ENCODE measurements at places on chromosomes 16 and 17.

DNA sequence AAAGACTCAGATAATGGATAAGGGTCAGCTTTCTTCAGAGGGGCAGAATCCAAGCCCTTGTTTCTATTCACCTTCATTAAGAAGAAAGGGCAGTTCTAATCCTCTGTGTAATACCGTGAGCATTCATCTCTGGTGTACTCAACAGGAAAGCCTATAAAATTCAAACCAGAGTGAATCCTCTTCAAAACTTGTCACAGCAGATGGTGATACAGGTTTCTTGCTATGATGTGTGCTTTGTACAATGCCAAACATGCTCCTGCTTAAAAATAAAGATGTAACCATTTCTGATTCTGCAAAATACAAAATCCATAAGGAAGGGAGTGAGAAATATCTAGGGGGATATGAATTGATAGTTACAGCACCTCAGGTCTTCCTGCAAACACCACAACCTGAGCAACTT, 49.7 kb downstream of the CYTH1 start:
- DNase-seq, result no peak

DNA sequence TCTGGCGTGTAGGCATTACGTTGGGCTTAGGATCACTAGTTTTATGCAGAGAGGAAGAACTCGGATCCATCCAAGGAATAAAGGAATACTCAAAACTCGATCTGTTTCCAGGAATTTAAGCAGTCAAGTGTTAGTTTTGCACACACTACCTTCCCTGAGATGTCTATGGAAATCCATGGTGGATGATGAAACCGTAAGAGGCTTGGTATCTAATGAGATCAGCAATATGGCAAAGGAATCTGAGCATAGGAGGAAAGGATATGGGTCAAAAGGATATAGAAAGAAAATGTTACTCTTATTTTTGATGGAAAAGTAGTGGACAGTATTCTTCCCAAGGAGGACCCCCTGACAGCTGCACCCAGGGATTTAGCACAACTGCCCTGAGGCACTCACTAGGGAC, 59.6 kb downstream of the SMG6 start:
- no peak for DNase-seq

GRCh38 chr17:47942568-47942967, 1.2 kb downstream of the PNPO start:
- no peak for DNase-seq

- no peak for DNase-seq
These were observed 258.0 kb upstream of the MYOCD start for GRCh38 chr17:12407495-12408252.

DNA sequence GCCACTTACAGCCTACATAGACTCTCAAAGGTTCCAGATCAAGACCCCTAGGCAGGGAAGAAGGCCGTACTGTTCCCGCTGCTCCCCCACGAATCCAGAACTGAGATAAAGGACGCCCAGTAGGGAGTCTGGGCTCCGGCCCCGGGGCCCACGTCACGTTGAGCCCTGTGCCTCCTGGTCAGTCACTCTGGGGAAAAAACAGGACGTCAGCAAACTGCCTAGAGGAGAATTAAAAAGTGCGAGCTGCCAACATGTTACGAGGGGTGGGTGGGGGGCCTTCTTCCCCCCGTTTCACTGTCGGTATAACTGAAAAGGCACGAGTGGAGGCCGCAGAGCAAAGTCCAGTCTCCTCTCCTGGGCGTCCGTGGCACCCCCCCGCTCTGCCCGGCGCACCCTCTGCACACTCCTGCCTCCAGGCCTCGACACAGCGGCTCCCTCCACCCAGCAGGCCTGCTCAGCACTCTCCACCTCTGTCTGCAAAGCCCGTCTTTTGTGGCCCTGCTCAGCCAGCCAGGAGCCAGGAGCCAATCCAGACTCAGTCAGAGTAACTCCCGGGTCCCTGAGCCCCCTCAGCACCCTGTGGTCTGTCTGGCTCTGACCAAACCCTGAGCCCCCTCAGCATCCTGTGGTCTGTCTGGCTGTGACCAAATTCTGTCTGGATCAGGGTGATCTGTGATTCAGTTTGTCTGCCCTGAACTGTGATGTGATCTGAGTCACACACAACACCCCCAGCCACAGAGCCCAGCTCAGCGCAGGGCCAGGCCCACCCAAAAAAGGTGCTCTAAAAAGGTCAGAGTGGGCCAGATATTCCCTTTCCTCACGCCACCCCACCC, 6.2 kb downstream of the ITGAE start:
- no peak for DNase-seq

DNA sequence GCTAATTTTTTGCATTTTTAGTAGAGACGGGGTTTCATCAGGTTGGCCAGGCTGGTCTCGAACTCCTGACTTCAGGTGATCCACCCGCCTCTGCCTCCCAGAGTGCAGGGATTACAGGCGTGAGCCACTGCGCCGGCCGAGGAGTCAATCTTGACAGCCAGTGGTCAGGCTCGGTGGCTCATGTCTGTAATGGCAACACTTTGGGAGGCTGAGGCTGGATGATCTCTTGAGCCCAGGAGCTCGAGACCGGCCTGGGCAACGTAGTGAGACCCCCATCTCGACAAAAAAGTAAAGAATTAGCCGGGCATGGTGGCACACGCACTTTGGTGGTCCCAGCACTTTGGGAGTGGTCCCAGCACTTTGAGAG, 608 bp upstream of the PGS1 start:
- no peak for DNase-seq

DNA sequence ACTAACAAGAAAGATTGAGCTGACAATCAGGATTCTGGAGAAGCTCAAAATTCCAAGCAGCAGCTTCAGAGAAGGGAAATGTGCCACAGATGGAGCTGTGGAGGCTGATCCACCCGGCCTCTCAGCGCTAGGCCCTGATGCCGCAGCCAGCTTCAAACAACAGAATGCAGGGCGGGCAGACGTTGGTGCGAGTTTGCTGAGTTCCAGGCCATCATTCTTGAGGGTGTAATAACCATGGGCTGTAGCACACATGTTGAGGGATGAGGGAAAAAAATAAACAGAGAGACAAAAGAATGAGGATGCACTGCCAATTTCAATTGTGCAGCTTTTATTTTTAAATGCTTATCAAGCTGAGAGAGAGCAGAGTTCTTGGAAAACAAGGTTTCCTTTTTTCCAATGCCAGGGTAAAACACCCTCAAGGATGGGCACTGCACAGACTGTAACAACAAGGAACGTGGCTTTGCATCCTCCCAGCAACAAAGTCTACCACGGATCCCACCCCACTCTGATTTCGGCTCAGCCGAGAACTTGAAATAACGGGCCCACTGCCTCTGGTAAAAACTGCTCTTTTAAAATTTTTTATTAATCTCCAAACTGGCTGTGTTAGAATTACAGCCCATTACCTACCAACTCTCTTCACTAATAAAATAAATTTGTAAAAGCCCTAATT, 90.2 kb downstream of the SMG6 start:
- no peak for DNase-seq

- no peak for DNase-seq
These were observed 26.0 kb upstream of the DLX3 start for GRCh38 chr17:50020841-50021599.

DNA sequence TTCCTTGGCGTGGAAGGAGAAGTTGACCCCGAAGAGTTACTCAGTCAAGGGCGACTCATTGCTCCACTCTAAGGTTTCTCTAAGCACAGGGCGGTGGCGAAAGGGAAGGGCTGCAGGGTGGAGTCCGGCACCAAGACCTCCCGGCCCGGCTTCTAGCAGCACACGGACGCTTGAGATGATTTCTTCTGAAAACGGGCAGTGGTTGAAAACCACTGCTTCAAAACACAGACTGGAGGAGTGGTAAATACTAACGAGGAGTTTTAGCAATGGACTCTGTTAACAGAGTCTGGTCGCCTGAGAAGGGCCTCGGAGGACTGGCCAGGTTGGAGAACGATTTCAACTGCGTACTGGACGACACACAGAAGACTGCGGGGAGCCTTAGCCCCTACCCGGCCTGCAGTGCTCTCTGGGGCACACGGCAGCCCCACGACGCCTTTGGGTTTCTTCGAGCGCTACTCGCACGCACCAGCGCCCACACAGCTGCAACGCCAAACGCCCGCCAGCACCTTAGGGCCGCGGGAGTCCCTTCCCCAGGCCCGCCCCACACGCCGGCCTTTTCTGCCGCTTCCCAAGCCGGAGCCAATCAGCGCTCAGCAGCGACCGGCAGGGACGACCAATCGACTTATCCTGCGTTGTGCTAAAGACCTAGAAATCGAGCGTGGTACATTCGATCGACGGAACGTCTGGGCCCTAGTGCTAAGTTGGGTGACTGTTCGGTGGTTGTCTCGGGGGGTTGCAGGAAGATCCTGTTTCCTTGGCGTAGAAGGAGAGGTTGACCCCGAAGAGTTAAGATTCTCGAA, 14.4 kb upstream of the CA4 start:
- DNase-seq, result peak; percentile 47

DNA sequence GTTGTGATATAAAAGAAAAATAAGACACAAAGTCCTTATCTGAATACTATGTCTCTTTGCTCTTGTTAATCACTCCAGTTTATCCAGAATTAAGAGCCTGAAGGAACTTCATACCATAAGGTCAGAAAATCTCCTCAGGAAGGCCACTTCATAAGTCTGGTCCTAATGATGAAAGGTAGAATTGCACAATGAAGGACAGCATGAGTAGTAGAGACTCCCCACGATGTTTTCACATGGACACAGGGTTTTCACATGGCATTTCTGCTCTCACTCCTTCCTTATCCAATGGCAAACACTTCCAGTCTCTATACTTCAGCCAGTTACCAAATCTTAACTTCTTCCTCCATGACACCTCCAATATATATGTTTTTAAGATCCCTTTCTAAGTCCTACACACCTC, 10.2 kb upstream of the C17orf78 start:
- DNase-seq, result no peak

DNA sequence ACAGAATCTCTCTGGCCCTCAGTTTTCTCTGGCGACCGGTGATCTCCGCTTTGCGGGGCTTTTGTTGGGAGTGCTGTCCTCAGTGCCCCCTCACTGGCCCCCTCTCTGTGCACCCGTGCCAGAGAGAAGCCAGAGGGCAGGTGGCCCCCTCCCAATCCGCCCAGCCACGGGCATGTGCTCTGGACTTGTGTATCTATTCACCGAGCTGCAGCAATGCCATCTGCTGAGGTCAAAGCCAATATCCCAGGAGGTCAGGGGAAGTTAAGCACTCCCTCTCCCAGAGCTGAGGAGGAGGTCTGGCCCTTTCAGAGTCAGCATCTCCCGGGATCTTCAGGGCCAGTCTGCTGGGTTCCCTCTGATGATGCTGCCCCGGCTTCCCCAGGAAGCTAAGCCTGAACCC, 5.1 kb downstream of the CACNG5 start:
- no peak for DNase-seq

- no peak for DNase-seq
These were observed 29.7 kb upstream of the ABCA5 start for GRCh38 chr17:69356625-69357024.

GRCh38 chr17:44144966-44145739, 3.4 kb downstream of the HROB start:
- no peak for DNase-seq
